ENCODE measurements at places on chromosomes 1 and 21.

GRCh38 chr1:158932171-158932570 lies 819 bp downstream of the PYHIN1 start:
- no peak for DNase-seq

DNA sequence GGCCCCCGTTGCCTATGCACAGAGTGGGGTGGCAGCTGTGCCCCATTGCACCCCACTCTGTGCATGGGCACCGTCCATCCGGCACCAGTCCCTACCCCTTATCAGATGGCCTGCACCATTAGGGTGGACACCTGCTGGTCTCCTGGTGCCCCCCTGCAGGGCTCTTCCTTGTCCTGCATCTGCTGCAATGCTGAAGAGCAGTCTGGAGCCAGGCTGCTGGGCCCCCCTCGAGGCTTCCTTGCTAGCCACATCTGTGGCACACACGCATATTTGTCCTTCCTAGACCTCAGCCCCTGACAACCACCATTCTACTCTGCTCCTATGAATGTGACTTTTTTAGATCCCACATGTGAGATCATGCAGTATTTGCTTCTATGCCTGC lies 56.4 kb downstream of the COL18A1 start:
- DNase-seq: no peak

DNA sequence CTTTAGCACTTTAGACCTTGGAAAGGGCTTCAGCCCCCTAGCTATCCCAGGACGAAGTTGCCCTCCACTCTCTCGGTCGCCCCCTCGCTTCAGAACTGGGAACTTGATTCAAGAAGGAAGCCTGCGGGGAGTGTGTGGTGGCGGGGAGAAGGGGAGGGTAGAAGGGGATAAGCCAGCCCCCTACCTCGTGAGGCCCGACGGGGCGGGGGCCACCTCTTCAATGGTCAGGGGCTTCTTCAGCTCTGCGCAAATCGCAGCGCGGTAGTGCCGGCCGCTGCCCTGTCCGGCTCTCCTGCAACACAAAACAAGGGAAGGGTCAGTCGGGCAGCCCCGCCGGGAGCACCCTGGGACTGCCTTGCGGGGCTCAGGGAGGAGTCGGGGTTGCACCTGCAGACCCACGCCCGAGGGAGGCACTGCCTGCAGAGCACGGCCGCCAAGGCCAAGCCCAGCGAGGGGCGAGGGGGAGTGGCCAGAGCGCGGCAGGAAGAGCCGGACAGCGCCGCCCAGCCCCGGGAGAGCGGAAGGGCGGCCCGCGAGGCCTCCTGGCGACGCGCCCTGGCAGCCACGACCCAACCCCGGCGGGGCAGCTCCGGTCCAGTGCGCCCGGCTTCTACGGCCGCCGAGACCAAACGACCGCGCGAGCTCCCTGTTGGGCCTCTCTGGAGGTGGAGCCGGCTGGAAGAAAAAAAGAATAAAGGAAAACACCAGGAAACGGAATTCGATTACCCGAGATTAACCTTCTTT lies 56.2 kb upstream of the RASAL2 start:
- DNase-seq: no peak

GRCh38 chr1:88873737-88874349 lies 17.5 kb downstream of the GTF2B start:
- no peak for DNase-seq

- DNase-seq: no peak
Measured at GRCh38 chr1:36207339-36207738, 16.9 kb upstream of the THRAP3 start.

DNA sequence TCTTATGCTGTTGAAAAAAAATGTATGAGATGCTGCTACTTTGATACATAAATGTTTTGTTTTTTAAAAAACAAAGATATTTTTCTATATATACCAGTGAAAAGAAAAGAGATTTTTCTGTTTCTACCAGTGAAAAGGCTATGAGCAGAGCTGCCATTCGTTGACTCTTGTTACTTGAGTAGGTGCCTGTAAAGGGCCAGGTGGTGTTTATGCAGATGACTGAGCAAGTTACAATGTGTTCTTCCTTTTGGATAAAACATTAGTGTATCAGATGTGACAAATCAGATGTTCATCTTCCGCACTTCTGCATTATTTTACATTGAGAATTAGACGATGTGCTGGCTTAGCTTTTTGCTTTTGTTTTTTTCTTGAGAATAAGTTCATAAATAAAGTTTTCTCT lies 45.4 kb downstream of the BARHL2 start:
- no peak for DNase-seq

DNA sequence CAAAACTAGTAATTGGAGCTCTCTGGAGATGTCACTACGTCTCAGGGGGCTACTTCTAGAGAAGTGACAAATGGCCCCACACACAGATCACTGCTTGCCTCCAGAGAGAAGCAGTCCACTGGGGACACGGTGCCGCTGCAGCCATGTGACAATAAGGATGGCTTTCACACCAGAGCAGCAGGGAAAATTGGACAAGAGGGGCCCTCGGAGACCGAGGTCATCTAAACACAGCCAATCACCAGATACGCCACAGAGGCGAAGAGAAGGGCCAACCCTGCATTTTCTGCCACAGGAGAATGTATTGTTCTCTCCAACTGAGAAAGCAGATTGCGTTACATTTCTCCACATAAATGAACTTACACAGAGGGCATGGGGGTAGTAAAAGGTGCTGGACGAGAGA lies 51.2 kb upstream of the TIAM1 start:
- DNase-seq: no peak

- no peak for DNase-seq
Measured at GRCh38 chr1:235279694-235280093, 48.3 kb downstream of the ARID4B start.

GRCh38 chr1:202029171-202029665 lies 18.8 kb downstream of the ELF3 start:
- DNase-seq: no peak

- no peak for DNase-seq
Measured at GRCh38 chr1:247007511-247008405, at the start of gene ZNF695. TSS of gene ZNF695 (minus strand) at chr1:247008057. CDS start at chr1:247007908, 149 bp downstream.

GRCh38 chr1:71526824-71527223 lies 446.0 kb upstream of the ZRANB2 start:
- DNase-seq: no peak

GRCh38 chr21:35895598-35895997 lies 164.7 kb downstream of the SETD4 start:
- no peak for DNase-seq

DNA sequence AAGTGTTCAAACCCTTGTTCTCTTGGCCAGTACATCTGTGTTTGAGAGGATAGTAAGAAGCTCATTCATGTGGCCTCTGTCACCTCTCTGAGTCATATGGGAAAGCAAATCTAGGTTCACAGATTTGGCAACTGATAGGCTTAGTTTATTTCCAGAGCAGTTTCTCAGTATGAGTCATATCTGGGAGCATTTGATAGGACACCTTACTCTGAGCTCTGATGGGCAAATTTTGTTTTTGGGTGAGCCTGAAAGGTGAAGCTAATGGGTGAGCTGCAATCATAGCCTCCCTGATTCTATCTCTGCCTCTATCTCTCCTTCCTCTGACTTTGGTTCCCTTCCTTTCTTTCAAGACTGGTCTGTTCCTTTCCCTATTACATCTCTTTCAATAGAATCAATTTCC lies 134.4 kb downstream of the S1PR1 start:
- no peak for DNase-seq

DNA sequence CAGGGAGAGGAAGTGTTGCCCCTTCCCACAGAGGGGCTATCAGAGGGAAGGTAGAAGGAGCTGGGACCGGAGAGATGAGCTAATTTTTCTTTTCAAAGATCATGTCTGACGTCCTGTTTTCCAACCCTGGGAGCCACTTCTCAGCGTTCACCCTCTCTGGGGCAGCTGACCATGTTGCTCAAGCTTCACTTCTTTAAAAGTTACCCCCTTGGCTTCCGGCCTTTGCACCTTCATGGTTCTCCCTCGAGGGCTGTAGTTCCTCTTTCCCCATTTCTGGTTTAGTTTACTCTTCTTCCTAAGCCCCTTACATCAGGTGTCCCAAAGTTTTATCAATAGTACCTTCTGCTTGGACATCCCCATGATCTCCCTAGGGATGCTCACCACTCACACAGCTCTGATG lies 23.8 kb upstream of the CSF1 start:
- no peak for DNase-seq

DNA sequence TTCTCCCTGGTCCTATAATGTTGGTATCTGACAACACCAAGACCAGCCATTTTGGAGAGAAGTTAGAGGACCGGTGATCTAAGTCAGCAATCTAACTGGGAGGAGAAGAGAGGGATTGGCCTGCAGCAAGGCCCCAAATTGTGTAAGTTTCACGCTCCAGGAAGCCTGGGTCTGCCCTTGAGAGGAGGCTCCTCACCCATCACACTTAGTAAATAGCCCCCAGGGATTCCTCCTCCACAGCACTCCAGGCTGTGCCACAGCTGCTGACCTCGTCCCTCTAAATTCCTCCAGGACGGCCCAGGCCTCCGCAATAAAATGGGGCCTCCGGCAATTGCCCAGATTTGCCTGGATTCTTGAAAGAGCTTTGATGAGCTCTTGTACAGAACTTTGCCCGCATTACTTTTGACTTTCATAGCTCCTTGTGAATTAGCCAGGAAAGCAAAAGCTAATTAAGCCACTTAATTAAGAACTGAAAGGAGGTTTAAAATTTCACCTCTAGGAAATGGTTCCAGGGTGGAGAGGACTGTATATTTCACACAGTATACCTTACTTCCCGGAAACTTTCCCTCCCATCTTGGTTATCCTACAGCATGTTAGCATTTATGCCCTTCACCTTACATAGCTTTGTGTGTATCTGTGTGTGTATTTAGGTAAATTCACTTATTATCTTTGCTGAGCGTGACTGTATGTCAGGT lies 90.5 kb downstream of the LAMC2 start:
- DNase-seq: no peak

- DNase-seq: no peak
Measured at GRCh38 chr1:115031595-115031994, 2.0 kb downstream of the TSHB start.

DNA sequence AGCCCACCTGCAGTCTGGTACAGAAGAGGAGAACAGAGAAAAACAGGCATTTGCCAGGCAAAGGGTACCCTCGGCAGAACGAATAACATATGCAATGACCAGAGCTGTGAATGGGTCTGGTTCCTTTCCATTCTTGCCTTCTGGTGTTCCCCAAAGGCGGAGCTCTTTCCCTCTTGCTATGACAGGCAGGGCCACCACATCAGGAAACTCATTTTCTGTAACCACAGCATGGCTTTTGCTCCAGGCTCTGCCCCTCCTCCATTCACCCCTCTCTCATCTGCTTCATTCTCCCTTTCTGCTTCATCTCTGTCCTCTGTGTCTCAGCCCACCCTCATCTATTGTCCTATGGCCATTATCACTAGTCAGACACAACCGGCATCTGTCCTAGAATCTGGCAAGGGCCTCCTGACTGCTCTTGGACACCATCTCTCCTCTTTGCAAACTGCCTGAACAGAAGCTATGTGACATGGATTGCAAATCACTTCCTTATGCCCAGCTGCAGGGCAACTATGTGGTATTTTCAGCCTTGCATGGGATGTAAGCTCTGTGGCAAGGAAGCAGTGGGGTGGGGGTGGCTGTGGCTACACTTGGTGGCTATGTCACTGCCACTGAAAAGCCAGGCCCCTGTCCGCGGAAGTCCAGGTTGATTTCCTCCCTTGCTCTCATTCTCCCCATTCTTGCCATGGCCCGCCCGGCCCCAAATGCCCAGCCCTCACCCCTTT lies 78.8 kb upstream of the ABCD3 start:
- DNase-seq: no peak

GRCh38 chr1:69283516-69283915 lies 284.2 kb upstream of the LRRC7 start:
- DNase-seq: no peak

DNA sequence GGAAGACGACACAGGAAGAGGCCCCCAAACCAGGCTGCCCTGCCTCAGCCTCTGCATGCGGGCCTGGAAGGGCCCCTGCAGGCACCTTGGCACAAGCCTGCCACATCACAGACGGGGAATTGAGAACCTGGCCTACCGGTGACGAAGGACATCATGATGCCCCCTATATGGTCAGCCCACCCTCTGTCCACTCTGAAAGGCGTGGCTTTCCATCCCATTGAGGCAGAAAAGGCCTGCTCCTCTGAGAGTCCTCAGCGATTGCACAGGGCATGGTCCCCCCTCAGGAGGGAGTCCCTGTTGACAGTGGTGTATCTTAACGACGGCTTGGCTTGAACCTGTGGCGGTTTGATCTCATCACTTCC lies 11.4 kb downstream of the KRTAP10-1 start:
- DNase-seq: no peak

DNA sequence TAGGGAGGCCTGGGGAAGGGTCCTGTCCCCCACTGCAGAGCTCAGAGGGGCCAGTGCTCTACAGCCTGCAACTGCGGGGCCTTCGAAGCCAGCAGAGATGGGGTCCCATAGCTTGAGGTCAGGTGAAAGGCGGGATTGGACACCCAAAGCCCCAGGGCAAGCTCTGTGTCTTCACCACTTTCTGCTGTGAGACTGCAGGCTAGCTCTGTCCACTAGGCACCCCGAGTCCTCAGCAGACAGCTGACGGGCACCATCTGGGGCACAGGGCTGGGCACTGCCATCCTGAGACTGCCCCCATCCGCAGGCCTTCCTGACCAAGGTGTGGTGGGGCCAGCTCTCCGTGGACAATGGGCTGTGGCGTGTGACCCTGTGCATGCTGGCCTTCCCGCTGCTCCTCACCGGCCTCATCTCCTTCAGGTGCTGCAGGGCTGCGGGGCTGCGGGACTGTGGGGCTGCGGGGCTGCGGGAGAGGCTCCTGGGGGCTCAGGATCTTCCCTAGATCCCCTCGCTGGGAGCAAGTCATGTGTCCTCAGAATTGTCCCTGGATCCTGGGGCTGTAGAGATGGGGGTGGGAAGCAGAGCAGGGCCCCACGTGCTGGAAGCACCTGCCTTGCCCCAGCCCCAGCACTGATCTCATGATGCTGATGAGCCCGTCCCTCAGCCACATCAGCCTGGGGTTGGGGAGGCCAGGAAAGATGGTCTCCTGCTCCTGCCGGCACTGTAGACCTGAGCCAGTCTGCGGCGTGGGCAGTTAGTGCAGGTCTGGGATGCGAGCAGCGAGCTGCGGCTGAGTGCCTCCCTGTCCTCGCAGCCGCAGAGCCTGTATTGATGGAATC lies 46.8 kb downstream of the TRPM2 start:
- no peak for DNase-seq

DNA sequence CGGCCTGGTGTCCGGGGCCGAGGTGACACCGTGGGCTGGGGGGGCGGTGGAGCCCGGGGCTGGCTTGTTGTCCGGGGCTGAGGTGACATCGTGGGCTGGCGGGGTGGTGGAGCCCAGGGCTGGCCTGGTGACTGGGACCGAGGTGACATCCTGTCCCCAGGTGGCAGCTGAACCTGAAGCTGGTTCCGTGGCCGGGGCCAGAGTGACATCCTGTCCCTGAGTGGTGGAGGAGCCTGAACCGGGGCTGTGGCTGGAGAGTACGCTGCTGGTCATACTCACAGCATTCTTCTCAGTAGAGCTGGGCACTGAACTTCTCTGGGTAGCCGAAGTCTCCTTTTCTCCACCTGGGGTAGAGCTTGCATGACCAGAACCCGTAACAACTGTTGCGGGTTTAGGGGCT lies 15.8 kb downstream of the THBS3 start:
- DNase-seq: no peak

GRCh38 chr1:115811140-115811828 lies 29.6 kb downstream of the NHLH2 start:
- DNase-seq: no peak
